Amygdala (tissue), 56 donors: ENCODE measurements at places on chromosomes 12 and 14.

GRCh38 chr14:67487937-67488893 is at the start of gene TMEM229B:
Gene TMEM229B (minus strand): TSS chr14:67488721. CDS start chr14:67473923, 14,798 bp downstream.
- DNase-seq, result no peak

DNA sequence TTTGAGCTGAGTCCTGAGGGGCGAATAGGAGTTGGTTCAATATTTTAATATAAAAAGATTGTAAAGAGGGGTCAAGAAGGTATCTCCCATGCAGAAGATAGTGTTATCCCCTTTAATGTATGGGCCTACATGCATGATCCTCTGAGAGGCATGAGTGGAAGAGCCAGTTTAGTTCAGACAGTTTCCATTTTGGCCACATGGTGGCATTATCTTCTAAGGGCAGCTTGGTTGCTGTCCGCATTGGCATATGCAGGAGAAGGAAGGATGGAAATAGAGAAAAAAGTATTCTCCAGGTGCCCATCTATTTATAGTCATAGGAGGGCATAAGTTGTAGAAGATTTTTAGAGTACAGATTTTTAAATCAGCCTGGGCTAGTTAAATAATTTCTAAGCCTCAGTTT is 5.4 kb downstream of the SAMD4A start:
- DNase-seq, result no peak

DNA sequence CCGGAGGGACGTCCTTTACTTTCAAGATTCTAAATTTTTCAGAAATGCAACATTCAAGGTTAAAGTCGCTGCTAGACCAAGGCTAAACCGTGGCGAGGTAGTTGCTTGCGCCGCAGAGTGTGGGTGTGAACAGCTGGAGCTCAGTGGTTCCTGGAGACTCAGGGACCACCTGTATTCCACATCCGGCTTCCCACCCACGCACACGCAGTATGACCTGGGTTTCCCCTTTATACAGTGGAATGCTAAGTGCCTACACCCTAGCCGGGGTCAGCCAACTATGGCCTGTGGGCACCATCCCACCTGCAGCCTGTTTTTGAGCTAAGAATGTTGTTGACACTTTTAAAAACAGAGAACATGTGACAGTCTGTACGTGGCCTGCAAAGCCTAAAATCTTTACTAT is 42.9 kb upstream of the TESC start:
- no peak for DNase-seq

DNA sequence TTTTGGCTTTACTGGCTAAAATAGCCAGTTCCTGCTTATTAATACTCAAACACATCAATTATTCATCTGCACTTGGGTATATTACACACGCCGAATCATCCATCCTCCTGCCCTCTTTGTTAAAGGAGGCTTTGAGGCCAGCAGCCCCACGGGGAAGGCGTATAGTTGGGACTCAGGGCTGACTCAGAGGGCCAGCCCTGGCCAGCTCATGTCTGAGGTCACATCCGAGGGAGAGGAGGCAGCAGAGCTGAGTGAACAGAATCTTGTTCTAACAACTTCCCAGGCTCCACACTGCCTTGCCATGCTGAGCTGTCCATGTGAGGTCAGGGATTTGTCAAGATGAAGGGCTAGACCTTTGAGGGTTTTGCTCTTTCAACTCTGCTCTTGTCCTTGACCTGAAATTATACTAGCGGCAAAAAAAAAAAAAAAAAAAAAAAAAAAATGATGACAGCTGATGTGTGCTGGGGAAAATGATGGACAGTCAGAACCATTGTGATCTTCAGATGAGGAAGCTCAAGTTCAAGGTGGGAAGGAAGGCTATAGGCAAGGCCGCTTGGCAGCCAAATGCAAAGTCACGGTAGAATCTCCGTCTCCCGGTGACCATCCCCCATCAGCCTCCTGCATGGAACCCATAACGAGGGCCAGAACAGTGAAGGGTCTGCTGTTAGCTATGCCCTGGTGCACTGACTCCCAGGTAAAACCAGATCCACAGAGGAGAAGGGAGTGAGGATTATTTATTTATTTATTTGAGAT is 12.5 kb upstream of the MARK3 start:
- no peak for DNase-seq

GRCh38 chr14:55328317-55328716 is 57.1 kb downstream of the FBXO34 start:
- DNase-seq, result no peak

DNA sequence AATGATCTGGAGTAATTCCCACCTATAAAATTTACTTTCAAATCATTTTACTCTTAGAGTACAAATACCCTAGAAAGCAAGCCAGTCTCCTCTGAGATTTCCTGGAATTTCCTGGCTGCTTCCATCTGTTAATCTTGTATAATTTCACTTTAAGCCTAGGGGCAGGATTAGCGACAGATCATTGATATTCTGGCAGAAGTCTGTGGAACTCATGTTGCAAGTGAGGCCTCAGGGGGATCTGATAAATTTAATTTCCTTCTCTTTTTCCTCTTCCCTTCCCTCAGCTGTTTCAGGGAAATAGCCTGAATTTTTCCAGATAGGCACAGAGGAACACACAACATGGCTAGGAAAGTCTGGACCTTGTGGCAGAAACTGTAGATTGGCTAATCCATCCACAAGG is 5.9 kb upstream of the KRT6A start:
- no peak for DNase-seq
